Fibroblast of pulmonary artery (primary cell): ENCODE measurements at places on chromosomes 11 and 22.

GRCh38 chr11:74691755-74692154 is 39.5 kb downstream of the CHRDL2 start:
- DNase-seq, result no peak

DNA sequence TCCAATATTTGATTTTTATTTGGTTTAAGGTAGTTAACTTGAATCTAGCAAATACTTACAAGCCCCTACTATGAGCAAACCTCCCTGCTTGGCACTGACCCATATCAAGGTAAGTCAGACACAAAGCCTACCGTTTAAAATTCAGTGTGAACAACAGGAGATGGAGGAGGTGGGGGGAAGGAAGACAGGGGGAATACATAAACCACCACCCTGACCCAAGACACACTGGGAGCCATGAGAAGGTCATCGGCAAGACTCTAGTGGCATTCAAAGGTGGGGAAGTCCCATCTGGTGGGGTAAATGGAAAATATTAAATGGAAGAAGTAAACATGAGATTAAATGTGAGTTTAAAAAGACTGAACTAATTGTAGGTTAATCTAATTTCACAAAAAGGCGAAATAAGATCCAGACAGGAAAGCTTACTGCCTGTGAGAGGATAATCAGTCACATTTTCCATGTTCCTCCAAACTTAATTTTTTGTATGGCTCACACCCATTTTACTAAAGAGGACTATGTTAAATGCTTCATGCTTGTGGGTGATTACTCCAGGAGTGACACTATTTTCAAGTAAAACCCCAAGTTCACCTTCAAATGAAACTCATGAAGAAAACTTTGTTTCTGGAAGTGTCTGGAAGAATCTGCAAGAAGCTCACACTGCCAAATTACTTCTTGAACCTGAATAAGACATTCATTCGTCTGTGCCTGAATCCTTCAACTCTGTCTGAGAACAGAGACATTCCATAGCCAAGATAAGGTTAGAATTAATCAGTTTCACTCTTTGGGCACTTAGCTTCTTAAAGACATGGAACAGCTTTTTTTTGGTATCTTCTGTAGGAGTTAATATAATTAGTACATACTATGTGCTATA is 51.7 kb downstream of the PITPNB start:
- DNase-seq, result peak; percentile 56

GRCh38 chr11:104105155-104105554 is 58.8 kb downstream of the PDGFD start:
- DNase-seq, result no peak

- peak; percentile 88 for DNase-seq
Measured at GRCh38 chr11:117823946-117824420, 561 bp downstream of the FXYD2 start.

- DNase-seq, result peak; percentile 21
Measured at GRCh38 chr11:130787092-130787616, 129.1 kb downstream of the SNX19 start.

DNA sequence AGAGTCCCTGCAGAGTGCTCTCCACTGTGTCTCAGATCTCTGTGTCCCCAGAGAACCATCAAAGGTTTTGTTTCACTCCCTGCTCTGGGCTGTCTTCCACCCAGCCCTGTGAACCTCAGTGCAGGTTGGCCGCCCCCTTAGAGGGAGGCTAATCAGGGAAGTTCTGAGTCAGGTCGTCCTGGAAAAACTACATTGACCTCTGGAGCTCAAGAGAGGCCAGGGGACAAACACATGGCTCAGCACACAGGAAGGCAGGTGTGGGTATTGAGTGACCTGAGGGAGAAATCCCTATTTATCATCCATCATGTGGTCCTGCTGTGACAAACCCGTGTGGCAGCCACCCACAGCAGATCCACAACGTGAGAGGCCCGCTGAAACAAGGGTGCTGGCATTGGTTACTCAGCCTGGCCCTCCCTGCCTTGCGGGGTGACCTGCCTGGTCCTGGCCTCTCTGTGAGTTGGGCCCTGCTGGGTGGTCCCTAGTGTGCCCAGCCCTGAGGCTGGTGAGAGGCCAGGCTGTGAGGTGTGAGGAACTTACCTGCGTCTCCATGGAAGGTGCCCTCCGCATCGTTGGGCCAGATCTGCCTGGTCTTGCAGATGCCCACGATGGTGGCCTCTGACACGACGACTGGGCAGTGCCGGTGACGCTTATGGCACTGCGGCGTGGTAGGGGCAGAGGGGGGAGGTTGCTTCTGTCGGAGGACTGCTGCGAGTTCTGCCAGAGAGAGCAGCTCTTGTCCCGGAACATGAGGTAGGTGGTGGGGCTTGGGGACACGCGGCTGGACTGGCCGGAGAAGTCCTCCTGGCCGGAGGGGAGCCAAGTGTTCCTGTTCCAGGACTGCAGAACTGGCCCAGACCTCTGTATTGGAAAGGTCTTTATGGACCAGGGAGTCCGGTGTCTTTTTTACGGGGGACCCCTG is 669 bp upstream of the BCR start:
- no peak for DNase-seq

DNA sequence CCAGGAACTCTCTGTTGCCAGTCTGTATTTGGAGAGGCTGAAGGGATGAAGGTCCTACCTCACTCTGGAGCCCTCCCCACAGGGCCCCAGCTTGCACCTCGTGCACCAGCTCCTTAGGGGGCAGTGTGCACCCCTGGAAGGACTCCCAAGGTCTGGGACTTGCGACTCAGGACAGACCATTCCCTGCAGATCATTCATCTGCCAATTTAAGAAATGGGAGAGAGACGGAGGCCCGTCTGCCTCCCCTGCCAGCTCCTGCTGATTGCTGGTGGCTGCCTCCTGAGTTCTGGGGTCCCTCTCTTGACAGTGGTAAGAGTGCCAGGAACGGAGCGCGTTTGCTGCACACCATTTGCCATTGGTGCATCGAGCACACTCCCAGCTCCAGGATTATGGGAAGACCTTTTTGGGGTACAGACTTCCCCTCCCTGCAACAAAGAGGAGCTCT is 27.4 kb upstream of the MALAT1 start:
- peak; percentile 85 for DNase-seq
